Activated T-cell treated with anti-CD3 and anti-CD28 coated beads, Interleukin-2, amount 50 U/mL, for 4 hours (primary cell): ENCODE measurements at places on chromosomes 6 and 20. TPM values are rescaled to one million over a fixed set of nuclear protein-coding genes. Genes with fewer than 3 reads are reported as not detected.

Gene BMP6
- total RNA-seq = not detected

Gene MRPL14
- total RNA-seq = 87.9 TPM

Gene SFTA2
- not detected for total RNA-seq

Gene LCA5
- 0.18 TPM for total RNA-seq

Gene MTHFD1L
- 170 TPM for total RNA-seq

Gene TUBB2B
- total RNA-seq = 0.42 TPM

Gene SLC22A2
- total RNA-seq = not detected

Gene FGD2
- total RNA-seq = 0.87 TPM

Gene ZSCAN23
- 0.46 TPM for total RNA-seq

Gene PNPLA1
- not detected for total RNA-seq
